Central memory CD8-positive, alpha-beta T cell (primary cell): ENCODE measurements at places on chromosomes 7 and 10.

GRCh38 chr7:95531605-95532219 lies 46.0 kb downstream of the ASB4 start:
- peaks cover 13% of the 10 kb centered on the region for H3K27me3 ChIP-seq
- DNase-seq: no peak
- no peak overlapping the region for H3K4me3 ChIP-seq
- no peak overlapping the region for H3K27ac ChIP-seq
- no peaks in the 10 kb centered on the region for H3K36me3 ChIP-seq

GRCh38 chr10:20737107-20737506 lies 160.0 kb downstream of the NEBL start:
- H3K36me3 ChIP-seq: no peaks in the 10 kb centered on the region
- H3K27ac ChIP-seq: no peak overlapping the region
- no peak for DNase-seq
- H3K27me3 ChIP-seq: no peaks in the 10 kb centered on the region

- DNase-seq: no peak
- no peaks in the 10 kb centered on the region for H3K36me3 ChIP-seq
- peak overlapping the region; percentile 16 for H3K27ac ChIP-seq
Measured at GRCh38 chr10:61342858-61343572, 110.2 kb downstream of the TMEM26 start.

GRCh38 chr7:97006055-97006815 lies 882 bp downstream of the DLX6 start:
- H3K27ac ChIP-seq: no peak overlapping the region
- H3K4me3 ChIP-seq: peak overlapping the region; percentile 74
- peaks cover 11% of the 10 kb centered on the region for H3K4me1 ChIP-seq
- H3K36me3 ChIP-seq: peaks cover 6% of the 10 kb centered on the region
- no peak for DNase-seq

DNA sequence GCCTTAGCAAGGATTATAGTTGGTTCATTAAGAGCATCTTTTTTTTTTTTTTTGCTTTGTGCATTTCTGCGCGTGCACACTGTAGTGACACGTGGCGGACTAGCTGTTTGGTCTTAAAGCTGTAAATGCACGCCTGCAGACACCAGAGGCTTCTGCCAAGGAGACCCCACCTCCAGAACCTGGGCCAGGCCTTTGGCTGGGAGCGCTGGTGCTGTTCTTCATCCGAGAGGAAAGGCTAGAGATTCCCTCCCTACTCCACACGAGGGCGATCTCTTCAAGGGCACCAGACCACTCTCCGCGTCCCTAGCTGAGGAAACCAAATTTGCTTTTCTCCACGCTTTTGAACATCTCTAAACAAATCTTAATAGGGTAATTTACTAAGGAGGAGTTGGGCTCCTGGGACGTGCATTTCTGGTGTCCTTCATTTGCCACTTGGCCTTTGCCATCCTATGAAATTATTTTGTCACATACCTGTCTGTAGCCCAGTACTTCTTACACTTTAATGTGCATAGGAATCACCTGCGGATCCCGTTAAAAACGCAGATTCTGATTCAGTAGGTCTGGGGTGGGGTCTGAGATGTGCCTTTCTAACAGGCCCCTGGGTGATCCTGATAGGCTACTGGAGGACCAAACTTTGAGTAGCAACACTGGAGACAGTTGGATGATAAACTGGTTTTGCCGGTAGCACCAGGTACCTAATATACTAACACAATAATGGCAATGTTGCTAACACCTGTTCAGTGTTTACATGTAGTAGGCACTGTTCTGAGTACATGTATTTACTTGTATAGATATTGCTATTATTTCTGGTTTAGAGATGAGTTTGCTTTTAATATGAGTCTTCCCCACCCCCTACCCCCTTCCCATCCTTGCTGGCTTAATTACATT lies 1.3 kb upstream of the SLC26A5 start:
- H3K27me3 ChIP-seq: peaks cover 89% of the 10 kb centered on the region
- peaks cover 12% of the 10 kb centered on the region for H3K4me1 ChIP-seq
- no peak overlapping the region for H3K27ac ChIP-seq
- H3K4me3 ChIP-seq: no peak overlapping the region
- H3K36me3 ChIP-seq: peaks cover 2% of the 10 kb centered on the region
- no peak for DNase-seq

- H3K27ac ChIP-seq: no peak overlapping the region
- H3K4me3 ChIP-seq: no peak overlapping the region
- H3K4me1 ChIP-seq: peaks cover 26% of the 10 kb centered on the region
- peaks cover 40% of the 10 kb centered on the region for H3K36me3 ChIP-seq
- no peak for DNase-seq
- no peaks in the 10 kb centered on the region for H3K27me3 ChIP-seq
Measured at GRCh38 chr7:100022621-100023020, 7.2 kb downstream of the ZKSCAN1 start.

DNA sequence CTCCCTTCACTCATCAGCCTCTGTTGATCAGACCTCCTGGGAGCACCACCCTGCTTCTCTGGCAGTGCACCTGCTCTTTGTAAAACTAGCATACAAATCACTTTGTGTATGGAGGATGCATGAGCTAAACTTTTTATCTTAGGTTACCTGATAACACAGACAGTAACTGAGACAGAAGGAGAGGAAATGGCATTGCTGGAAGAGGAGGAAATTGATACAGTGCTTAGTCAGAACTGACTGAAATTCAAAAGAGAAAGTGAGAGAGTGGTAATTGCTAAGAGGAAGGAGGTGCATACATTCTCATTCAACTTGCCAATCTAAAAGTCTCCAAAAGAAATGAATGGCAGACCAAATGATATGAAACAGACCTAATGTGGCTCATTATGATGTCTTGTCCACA lies 1120.7 kb downstream of the GATA3 start:
- H3K27me3 ChIP-seq: peaks cover 55% of the 10 kb centered on the region
- H3K27ac ChIP-seq: no peak overlapping the region
- H3K4me1 ChIP-seq: peaks cover 8% of the 10 kb centered on the region
- peaks cover 1% of the 10 kb centered on the region for H3K36me3 ChIP-seq
- H3K4me3 ChIP-seq: no peak overlapping the region

- peaks cover under 1% of the 10 kb centered on the region for H3K27me3 ChIP-seq
- H3K4me1 ChIP-seq: no peaks in the 10 kb centered on the region
- H3K36me3 ChIP-seq: no peaks in the 10 kb centered on the region
- no peak for DNase-seq
- H3K4me3 ChIP-seq: no peak overlapping the region
Measured at GRCh38 chr7:156356551-156356950, 284.0 kb upstream of the RNF32 start.

DNA sequence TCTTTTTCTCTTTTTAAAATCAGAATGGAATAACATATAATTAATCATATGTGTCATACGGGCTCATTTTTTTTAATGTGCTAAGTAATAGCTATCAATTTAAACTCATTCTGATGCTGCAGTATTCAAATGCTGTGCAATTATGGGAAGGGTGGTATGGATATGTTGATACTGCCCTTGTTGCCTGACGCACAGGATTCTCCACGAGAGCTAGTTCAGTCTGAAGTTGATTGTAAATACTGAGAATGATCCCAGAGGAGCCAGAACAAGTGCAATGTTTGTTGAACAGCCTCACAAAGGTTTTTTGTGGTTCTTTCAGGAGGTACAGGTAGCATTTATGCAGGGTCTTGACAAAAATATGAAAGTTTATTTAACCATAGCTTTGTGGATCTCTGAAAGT lies 13.4 kb downstream of the NPY start:
- H3K4me1 ChIP-seq: no peaks in the 10 kb centered on the region
- peaks cover 2% of the 10 kb centered on the region for H3K36me3 ChIP-seq
- DNase-seq: no peak
- no peak overlapping the region for H3K4me3 ChIP-seq
- peaks cover 35% of the 10 kb centered on the region for H3K27me3 ChIP-seq

GRCh38 chr7:141456298-141456697 lies 94.9 kb upstream of the AGK start:
- H3K4me3 ChIP-seq: no peak overlapping the region
- no peak overlapping the region for H3K27ac ChIP-seq
- H3K36me3 ChIP-seq: no peaks in the 10 kb centered on the region
- H3K4me1 ChIP-seq: no peaks in the 10 kb centered on the region
- H3K27me3 ChIP-seq: no peaks in the 10 kb centered on the region

DNA sequence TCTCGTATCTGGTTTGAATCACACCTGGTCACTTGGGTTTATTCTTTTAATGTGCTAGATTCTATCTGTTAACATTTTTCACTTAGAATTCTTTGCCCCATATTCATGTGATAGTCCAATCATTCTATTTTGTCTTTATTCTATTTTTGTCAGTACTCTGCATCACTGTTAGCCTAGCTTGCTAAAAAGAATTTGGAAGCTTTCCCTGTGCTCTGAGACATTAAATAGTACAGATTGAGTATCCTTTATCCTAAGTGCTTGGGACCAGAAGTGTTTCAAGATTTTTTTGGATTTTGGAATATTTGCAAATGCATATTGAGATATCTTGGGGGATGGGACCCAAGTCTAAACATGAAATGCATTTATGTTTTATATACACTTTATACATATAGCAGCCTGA lies 51.0 kb downstream of the RALA start:
- no peak overlapping the region for H3K4me3 ChIP-seq
- H3K36me3 ChIP-seq: no peaks in the 10 kb centered on the region
- peaks cover 12% of the 10 kb centered on the region for H3K4me1 ChIP-seq

GRCh38 chr10:106401161-106401560 lies 763.3 kb downstream of the SORCS1 start:
- DNase-seq: no peak
- H3K4me3 ChIP-seq: no peak overlapping the region
- no peaks in the 10 kb centered on the region for H3K4me1 ChIP-seq
- H3K27ac ChIP-seq: no peak overlapping the region

DNA sequence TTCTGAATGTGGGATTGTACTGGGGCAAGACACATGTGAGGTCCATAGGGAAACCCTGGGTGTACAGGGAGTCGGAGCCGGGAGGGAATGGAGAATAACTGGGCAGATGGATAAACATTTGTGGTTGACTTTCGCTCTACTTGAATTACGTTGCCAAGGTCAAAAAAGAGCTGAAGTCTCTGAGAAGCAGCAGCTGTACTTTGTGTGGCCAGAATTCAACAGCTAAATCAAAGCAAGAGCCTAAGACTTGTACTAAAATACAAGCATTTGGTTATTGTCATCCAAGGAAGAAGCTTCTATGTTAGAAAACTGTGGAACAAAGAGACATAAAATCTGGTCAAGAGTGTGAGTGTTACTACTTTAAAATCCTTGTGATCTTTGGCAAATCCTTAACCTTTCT lies 457.2 kb downstream of the ARL4A start:
- DNase-seq: no peak
- H3K27me3 ChIP-seq: no peaks in the 10 kb centered on the region
- H3K27ac ChIP-seq: no peak overlapping the region
- H3K4me3 ChIP-seq: no peak overlapping the region

DNA sequence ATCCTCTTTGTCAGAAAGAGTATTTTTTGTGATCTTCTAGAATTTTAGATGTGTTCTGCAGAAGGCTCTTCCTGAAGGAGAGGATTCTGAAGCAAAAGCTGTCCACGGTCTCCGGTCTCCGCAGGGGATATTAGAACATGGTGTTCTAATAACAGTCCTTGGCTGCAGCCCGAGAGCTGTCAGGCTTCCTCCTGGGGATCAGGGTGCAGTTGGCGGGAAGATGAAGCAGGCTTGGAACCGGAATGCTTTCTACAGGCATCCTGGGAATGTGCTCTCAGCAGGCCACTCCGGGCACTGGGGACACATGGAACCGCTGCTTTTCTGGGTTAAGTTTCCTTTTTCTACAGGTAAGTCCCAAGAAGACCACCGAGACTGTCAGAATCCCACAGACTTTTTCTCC lies 118.6 kb upstream of the PARD3 start:
- no peak overlapping the region for H3K27ac ChIP-seq
- no peaks in the 10 kb centered on the region for H3K4me1 ChIP-seq

DNA sequence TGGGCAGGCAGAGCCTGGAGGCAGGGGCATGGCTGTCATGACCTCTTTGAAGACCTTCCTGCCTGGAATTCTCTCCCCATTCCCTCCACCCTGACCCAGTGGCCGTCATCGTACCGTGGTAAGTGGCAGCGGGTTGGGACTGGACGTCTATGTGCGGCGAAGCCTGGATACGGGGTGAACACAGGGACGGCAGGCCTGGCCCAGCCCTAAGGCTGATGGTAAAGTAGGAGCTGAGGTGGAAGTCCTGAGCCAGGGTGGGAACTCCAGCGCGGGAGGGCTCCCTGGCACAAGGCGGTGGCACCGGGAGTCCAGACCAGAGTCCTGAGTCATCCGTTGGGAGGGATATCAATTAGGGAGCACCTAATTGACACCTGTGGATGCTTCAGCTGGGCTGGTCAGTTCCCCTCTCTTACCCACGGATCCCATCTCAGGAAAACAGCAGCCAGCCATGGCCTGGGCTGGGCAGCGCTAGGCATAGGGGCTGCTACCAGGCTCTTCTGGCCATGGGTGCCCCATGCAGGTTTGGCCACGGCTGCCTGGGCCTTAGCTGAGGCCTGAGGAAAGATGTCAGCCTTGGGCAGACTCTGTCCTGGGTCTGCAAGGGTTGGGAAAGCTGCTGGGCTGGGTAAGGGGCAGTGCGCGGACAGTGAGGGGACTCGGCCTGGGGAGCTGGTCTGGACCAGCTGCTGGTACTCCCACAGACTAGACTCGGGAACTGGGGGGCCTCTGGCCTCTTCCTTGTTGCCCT lies 3.3 kb downstream of the PPIF start:
- H3K4me1 ChIP-seq: peaks cover 41% of the 10 kb centered on the region
- H3K27ac ChIP-seq: no peak overlapping the region
- H3K4me3 ChIP-seq: peak overlapping the region; percentile 80
- H3K27me3 ChIP-seq: no peaks in the 10 kb centered on the region

- no peak for DNase-seq
- H3K27me3 ChIP-seq: peaks cover 12% of the 10 kb centered on the region
- no peak overlapping the region for H3K4me3 ChIP-seq
- no peaks in the 10 kb centered on the region for H3K36me3 ChIP-seq
Measured at GRCh38 chr7:16762177-16762576, 8.6 kb downstream of the TSPAN13 start.

- H3K27ac ChIP-seq: no peak overlapping the region
- no peaks in the 10 kb centered on the region for H3K27me3 ChIP-seq
- no peaks in the 10 kb centered on the region for H3K4me1 ChIP-seq
- H3K4me3 ChIP-seq: no peak overlapping the region
Measured at GRCh38 chr7:96157856-96158255, 164.0 kb downstream of the SLC25A13 start.

DNA sequence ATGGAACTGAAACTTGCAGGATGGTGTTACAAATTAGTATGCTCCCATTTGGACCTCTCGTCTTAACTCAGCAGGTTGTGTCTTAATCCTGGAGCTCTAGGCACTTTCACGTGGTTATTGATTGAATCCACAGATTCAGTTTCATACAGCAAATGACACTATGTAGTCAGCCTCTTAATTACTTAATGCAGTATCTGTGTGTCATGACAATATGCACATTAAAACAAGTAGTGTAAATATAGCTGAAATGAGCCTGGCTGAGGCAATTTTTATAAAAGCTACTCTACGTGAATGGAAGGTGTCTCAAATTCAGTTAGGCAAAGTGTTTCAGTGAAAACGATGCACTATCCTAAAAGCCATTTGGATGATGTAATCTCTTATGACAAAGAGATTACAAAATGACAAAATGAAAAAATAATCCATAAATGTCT lies 86.8 kb downstream of the CD36 start:
- no peaks in the 10 kb centered on the region for H3K27me3 ChIP-seq
- no peak for DNase-seq
- H3K36me3 ChIP-seq: no peaks in the 10 kb centered on the region
- H3K4me3 ChIP-seq: no peak overlapping the region
- H3K27ac ChIP-seq: no peak overlapping the region
